ENCODE measurements at places on chromosomes 6 and 20.

DNA sequence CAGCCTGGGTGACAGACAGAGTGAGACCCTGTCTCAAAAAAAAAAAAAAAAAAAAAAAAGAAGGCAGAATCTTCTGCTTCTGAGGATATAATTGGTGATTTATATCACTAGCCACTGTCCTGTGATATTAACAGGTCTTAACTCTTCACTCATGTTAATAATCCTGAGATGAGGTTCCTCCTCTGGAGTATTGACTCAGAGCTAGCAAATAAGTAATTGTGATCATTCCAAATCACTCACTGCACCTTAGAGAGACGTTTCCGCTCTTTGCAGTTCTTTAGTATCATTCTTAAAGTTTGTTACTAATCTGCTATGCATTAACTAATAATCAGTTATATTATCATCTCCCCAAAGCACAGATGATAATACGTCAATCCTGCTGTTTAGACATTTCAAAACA, 41.6 kb upstream of the NOX3 start:
- no peak for DNase-seq

- DNase-seq = no peak
Measured at GRCh38 chr6:53878808-53879207, 84.0 kb downstream of the LRRC1 start.

DNA sequence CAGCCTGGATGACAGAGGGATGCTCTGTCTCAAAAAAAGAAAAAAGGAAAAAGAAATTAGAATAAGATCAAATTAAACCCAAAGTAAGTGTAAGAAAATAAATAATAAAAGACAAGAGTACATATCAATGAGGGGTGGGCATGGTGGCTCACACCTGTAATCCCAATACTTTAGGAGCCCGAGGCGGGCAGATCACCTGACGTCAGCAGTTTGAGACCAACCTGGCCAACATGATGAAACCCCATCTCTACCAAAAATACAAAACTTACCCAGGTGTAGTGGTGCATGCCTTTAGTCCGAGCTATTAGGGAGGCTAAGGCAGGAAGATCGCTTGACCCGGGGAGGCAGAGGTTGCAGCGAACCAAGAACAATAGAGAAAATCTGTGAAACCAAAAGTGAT, 14.9 kb upstream of the STAU1 start:
- DNase-seq = no peak

DNA sequence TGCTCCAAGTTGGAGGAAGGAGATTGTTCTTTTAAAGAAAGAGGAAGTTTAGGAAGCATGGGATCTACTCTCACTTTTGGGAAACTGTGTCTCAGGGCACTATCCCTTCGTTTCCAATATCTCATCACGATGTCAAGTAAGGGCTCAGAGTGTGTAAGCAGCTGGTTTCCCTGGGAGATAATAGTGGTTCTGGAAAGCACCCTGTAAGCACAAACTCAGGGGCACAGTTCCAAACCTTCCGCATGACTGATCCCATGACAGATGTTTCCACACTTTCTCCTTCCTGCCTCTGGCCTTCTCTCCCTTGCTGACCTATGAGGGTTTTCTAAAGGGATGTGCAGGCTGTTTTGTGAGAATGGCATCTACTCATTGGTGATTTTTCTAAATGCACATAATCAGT, 33.9 kb downstream of the ADTRP start:
- no peak for DNase-seq

DNA sequence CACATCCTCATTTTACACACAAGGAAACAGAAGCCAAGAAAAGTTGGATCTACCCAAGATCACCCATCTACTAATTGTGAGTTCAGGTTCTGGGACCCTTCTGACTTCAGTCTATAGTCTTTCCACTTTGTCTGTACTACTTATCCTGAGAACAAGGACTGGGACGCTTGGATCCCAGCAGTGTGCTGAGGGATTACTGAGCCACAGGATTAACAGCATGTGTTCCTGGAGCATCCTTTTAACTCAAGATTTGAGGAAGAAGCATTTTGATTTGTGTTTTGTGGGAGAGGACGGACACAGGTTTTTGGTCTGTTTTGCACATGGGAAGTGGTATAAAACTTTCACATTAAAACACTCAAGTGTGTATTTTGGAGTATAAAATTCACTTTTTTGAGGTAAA, 4.4 kb downstream of the ENPP4 start:
- DNase-seq = no peak

- no peak for DNase-seq
Measured at GRCh38 chr6:138155443-138155842, 6.3 kb upstream of the ARFGEF3 start.

- DNase-seq = no peak
Measured at GRCh38 chr6:20468209-20468608, 66.0 kb upstream of the CDKAL1 start.

- DNase-seq = no peak
Measured at GRCh38 chr6:6686176-6686575, 97.7 kb downstream of the LY86 start.

DNA sequence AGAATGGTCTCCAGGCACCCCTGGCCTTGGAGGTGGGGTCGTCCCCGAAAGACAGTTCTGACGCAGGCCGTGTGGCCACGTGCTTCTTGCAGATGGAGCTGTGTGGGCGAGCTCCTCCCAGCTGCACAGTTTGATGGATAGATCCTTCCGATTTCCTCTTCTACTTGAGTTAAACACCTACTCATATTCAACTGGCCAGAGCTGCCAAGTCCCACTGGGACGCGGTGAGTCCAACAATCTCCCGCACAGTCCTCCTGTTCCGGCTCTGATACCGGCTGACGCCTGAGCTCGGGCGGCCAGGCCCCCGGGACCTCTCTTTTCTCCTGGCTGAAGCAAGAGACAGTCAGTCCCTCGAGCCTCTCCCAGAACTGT, 57.9 kb upstream of the DACT2 start:
- DNase-seq = no peak

DNA sequence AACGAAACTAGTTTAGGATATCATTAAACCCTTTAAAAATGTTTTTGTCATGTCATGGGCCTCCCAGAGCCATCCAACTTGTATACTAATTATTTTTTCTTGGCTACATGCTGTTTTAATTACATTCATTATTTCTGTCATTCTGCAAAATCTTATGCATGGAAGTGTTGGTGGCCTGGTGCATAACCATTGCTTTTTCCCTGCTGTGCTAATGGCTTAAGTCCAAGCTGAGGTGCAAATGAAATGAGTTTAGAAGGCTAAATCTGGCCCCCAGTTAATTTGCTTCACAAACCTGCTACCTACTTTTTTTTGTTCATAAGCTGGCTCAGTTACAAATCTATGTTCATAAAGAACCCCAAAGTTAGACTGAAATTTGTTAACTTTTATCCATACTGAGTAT, 1249.9 kb downstream of the EPHA7 start:
- DNase-seq = no peak

DNA sequence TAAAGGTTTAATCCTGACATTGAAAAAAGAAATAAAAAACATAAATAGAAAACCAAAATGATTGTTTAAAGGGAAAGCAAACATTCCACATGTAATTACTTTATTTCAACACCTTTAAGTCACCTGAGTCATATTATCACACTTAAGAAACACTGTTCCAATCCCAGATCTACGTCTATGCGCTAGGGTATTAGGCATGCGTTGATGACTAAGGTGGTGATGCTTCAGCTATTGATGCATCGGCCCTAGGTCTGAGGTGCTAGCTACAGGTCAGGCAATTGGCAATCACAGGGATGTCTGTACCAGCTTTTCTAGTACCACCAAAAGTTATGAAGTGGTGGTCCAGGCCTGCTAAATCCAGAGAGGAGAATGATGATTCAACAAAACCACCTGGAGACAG, 97.7 kb upstream of the BCLAF1 start:
- no peak for DNase-seq

DNA sequence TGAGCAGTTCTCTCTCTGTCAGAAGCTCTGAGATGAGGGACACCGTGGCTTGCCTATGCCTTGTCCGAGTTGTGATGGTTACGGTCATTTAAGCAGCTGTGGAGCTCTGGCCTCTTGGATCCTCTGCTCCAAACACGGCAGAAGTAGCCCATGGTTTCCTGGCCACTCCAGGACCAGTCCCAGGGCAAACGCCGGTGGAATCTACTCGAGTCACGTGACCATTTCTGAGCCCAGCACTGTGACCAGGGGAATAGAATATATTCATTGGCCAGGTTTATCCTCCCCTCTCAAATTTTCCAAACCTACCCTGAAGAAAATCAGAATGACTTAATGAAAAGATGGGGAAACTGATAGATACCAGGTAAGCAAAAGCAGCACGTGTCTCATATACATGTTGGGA, 152.8 kb downstream of the TTLL2 start:
- no peak for DNase-seq

- DNase-seq = peak; percentile 39
Measured at GRCh38 chr20:10492844-10493243, 57.7 kb downstream of the SLX4IP start.

- DNase-seq = no peak
Measured at GRCh38 chr6:72798196-72798595, 176.3 kb downstream of the KCNQ5 start.

GRCh38 chr20:7355051-7355450, 585.2 kb downstream of the HAO1 start:
- DNase-seq = no peak

DNA sequence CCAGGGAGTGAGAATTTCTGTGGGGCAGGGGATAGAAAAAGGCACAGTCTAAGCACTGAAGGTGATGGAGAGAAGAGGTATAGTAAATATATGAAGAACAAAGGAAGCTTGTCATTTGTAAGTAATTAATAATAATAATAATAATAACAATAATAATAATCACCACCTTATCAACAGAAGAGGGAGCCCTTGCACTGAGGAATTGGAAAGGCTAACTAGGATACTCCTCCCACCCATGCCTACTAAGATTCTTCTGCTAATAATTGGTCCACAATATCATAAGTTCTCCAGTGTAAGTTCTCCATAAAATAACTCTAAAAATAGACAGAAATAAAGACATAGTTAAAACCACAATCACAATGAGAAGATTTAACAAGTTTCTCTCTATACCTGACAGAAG, 912 bp upstream of the OR12D3 start:
- no peak for DNase-seq

GRCh38 chr20:57445298-57445697, 54.1 kb downstream of the RBM38 start:
- DNase-seq = no peak

DNA sequence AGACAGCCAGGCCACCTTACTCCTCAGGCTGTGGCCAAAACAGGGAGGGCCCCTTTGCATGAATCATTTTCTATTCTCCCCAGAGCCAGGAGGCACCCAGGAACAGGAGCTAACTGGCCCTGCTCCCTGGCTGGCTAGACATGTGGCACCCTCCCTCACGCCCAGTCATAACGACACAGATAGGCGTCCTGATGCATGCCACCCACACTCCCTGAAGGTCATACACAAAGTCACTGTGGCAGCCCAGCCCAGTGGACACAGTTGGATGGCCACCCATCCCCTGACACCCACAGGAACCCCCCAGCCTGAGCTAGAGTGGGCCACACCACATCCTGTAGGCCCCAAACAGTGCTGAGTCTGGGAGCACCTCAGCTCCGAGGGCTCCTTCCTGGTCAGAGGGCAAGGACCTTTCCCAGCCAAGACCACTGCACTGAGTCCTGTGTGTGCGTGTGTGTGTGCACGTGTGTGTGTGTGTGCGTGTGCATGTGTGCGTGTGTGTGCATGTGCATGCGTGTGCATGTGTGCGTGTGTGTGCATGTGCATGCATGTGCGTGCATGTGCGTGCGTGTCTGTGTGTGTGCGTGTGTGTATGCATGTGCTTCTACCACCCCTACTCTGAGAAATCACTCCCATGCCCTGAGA, 21.6 kb downstream of the TFEB start:
- peak; percentile 56 for DNase-seq

DNA sequence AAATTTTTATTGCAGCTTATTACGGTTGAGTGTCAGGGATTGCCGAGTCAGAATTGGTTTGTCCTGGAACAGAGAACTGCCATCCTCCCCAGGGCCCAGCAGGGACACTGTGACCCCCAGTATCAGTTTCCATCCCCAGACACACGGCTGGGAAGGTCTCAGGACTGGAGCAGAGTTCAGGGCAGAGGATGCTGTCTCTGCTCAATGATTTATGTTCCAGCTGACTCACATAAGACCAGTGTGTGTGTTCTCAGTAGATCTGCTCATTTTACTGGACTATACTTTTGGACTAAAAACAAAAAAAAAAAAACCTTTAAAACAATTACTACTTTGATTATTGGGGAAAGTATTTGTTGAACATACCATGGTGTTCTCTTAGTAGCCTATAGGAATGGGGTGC, 44.2 kb downstream of the FNDC1 start:
- DNase-seq = no peak

- DNase-seq = no peak
Measured at GRCh38 chr20:9126527-9126926, 57.6 kb downstream of the PLCB4 start.

DNA sequence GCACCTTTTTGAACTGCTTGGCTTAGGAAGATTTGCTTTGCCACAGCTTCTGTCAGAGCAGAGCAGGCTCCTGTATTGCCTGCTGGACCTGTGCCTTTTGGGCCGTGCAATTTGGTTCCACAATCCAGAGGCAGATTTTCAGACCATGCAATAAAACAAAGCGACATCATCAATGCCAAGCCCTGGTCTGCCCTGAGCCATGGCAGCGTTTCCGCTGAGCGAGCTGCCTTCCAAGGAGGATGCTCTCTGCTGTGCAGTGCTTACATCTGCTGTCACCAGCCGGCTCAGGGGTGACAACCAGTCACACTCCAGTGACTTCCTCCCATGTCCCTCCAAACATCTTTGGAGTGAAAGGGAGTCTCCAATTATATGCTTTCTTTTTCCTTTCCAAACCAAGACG, 282.2 kb downstream of the CDH26 start:
- no peak for DNase-seq

DNA sequence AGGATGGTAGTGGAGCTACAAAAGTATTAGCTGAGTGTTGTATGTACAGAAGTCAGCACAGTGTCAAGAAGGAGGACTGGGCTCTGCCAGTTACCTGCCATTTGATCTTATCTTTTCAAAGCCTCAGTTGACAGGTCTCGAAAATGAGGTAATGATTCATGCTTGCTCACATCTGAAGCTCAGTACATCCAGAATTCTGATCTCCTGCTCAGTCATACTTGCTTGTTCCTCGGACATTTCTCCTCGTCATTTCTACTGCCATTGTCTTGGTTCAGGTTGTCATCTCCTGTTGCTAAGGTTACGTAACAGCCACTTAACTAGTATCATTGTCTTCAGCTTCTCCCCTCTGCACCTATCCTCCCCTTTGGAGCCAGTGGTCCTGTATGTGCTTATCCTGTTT, 89.5 kb downstream of the SLX4IP start:
- DNase-seq = peak; percentile 35

Measured in A549 (cell line).